ENCODE measurements at places on chromosomes 7 and 10.

- no peak for DNase-seq
These were observed 161.3 kb downstream of the KLF6 start for GRCh38 chr10:3623746-3624145.

- DNase-seq, result no peak
These were observed 209.8 kb downstream of the ACTR3B start for GRCh38 chr7:152969335-152969734.

DNA sequence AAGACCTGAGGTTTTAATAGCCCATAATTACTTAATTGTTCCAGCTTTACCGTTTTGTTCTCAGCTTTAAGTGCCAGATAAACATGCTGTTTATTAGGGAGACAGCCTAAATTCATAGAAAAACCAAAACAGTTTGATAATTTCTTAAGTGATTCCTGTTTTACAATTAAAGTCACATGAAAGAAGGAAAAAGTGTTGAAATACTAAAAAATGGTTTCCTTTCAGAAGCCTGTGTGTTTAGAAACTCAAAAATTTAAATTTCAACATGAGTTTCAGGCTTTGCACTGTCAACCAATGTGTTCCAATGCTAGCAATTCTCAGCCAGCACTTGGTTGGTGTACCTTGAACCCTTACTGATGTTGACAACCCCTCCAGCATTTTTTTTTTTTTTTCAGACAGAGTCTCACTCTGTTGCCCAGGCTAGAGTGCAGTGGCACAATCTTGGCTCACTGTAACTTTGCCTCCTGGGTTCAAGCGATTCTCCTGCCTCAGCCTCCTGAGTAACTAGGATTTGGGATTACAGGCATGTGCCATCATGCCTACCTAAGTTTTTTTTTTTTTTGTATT lies 135.3 kb downstream of the ICA1 start:
- DNase-seq, result no peak

- DNase-seq, result peak; percentile 24
These were observed 681 bp upstream of the SPOCK2 start for GRCh38 chr10:72088889-72089575.

GRCh38 chr7:55052741-55053427 lies 34.1 kb downstream of the EGFR start:
- no peak for DNase-seq

- DNase-seq, result no peak
These were observed 80.5 kb downstream of the FAM13C start for GRCh38 chr10:59281861-59282260.

GRCh38 chr7:141737118-141737835 lies 881 bp upstream of the SSBP1 start:
- DNase-seq, result peak; percentile 28

DNA sequence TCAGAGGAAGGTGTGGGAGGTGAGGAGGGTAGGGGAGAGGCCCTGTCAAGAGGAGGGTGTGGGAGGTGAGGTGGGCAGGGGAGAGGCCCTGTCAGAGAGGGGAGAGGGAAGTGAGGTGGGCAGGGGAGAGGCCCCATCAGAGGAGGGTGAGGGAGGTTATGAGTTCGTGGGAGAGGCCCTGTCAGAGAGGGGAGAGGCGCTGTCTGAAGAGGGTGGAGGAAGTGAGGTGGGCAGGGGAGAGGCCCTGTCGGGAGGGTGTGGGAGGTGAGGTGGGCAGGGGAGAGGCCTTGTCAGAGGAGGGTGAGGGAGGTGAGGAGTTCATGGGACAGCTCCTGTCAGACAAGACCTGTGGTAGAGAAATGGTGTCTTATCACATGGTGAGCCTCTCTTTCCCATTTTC lies 74.4 kb downstream of the INPP5A start:
- no peak for DNase-seq

DNA sequence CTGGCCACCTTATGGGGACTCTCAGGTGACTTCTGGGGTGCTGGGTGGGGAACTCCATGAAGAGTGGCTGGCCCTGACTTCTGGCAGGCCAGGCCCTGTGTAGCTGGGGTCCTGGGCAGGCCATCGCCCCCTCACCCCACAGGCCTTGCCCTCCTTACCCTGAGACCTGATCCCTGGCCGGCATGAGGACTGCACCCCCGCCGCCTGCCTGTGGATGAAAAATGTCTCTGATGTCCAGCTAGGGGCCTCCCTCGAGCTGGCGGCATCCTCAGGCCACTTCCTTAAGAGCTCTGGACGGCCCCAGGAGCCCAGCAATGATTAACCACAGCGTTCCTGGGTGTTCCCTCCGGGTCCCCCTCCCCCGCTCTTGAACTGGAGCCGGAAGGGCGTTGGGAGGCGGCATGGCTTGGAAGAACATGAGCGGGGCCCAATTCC lies 31.8 kb upstream of the SHH start:
- no peak for DNase-seq

DNA sequence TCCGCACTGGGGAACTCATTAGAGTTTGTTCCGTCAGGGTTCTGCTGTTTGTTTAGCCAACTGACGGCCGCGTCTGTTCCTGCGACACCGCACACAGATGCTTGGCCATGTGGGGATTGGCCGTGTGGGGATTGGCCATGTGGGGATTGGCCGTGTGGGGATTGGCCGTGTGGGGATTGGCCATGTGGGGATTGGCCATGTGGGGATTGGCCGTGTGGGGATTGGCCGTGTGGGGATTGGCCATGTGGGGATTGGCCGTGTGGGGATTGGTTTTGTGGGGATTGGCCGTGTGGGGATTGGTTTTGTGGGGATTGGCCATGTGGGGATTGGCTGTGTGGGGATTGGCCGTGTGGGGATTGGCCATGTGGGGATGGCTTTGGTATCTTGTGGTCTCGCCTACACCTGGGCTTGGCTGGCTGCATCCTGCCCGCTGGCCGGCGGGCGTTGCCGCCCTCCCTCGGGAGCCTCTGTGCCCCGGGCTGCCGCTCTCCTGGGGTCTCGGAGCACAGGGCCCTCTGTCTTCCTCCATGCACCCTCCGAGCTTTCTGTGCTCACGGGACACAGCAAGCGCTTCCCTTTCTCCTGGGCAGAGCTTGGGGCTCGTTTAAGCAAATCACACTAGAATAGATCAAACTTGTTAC lies 62.5 kb downstream of the NKX6-2 start:
- no peak for DNase-seq

DNA sequence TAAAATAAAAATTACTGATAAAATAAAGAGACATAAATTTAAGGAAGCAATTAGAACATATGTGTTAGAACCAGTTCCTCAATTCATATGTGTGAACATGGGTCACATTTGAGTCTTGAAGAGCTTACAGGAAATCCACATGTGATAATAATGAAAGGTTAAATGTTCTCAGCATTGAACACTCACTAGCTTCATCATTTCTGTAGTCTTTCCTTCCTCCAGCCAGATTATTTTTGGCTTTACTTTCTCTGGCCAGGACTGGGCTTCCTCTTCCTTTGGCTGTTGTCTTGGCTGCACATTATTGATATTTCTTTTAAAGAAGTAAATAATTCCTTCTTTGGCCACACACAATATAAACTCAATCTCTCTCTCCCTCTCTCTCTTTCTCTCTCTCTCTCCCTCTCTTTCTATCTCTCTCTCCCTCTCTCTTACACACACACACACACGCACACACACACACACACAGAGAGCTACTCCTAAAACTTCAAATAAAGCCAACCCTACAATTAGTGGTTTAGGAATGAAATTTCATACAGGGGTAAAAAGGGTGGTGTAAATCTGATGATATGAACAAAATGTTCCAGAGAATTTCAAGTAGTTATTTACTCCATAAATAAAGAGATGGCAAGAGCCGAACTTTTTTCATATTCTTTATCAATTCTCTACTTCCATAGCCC lies 171.2 kb downstream of the REEP3 start:
- no peak for DNase-seq

Measured in GF-D8 (cell line).